ENCODE measurements at places on chromosomes 1 and 21.
A peak's percentile ranks its signal among the peaks of the same experiment; 100 is the strongest.

GRCh38 chr21:44557491-44558328 lies 885 bp downstream of the KRTAP10-3 start:
- no peak for DNase-seq

- no peak for DNase-seq
Observed at GRCh38 chr1:92822879-92823278, 9.0 kb upstream of the RPL5 start.

GRCh38 chr1:196075621-196076020 lies 532.6 kb downstream of the KCNT2 start:
- DNase-seq: no peak

DNA sequence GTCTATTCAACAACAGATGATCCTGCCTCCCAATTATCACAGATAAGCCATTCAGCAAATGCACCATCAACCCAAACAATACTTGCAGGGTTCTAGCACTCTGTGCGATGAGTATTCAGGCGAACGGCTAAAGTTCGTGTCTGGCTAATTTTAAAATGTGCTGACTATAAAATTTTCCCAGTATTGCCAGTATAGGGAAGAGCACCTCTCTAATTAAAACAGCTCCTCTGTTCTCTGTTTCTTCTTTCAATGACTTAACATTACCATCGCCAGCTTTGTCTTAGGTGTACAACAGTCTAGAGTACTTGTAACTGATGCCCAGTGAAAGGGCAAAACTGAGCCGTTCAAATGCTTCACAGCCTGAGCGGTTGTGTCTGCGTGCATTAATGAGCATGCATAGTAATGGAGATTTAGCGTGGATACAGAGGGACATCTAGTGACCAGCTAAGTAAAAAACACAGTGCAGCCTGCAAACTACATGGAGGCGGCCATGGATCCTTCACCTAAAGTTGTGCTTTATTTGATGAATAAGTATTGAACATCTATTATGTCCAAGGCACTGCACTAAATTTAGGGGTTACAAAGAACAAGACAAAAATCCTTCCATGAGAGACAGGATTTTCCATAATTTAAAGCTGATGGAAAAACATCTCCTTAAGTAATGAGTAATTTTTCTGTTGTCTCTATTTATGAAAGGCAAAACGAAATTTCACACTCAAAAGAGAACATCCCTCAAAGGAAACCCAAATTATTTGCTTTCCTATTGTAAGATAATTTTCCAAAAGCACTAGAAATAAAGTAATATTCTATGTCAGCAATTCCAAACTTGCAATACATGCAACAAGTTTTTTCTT lies 120.0 kb downstream of the SETD4 start:
- peak; percentile 3 for DNase-seq

- peak; percentile 51 for DNase-seq
Observed at GRCh38 chr1:23524716-23525401, 6.2 kb downstream of the E2F2 start.

DNA sequence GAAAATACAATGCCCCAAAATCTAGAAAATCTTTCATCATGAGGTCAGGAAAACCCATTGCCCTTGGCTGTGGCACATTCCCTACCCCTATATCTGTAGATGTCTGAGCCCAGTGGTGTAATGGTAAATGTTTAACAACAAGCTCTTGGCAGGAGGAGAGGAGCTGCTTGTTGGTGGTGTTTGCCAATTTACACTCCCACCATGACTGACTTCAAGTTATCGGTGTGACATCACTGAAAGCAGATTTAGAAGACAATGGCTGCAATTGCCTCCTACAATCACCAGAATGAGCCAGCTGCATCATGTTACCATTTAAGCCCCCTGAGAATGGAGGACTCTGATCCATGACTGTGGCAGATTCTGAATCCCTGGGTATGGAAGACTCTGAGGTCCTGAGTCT lies 70.9 kb downstream of the SDC3 start:
- no peak for DNase-seq

DNA sequence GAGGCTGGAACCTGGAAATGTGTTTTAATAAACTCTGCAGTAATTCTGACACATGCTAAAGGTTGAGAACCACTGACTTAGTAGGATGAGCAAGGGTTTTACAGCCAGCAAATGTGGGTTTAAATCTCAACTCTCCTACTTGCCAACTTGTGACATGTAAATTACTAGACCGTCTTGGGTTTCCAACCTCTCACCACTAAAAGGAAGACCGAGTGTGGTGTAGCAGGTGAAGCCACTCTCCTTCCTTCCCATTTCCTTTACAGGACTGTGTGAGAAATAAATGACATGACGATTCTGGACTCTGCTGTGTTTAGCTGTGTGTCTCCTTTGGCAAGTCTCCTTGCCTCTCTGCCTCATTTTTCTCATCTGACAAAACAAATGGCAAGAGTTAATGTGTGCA lies 49.5 kb upstream of the DNAJC6 start:
- no peak for DNase-seq

DNA sequence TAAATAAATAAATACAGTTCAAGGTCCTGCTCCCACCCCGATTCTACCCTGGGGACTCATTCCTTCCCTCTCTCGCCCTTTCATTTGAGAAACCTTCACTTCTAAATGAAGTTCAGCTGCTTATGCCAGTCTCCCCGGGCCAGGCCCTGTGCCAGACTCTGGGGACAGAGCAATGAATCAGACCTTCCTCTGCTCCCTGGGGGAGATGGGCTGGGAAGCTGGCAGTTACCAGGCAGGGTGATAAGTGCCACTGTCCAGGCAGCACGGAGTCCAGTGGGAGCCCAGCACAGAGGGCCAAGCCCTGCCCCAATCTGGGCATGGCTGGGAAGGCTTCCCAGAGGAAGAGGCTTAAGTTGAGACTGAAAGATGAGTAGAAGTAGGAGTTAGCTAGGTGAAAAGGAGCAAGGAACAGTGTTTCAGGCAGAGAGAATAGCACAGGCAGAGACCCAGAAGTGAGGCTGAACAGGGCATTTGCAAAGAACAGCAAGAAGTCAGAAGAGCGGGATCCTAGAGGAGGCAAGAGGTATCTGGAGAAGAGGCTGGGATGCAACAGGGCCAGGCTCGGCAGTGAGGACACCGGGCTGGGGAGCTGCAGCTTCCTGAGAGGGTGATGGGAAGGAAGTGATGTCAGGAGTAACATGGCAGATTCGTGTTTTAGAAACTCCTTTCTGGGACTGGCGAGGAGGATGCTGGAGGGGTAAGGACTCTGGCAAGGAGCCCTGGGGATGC lies 13.5 kb downstream of the KCNQ4 start:
- no peak for DNase-seq

GRCh38 chr1:32339363-32339978 lies 3.4 kb upstream of the MARCKSL1 start:
- peak; percentile 32 for DNase-seq

DNA sequence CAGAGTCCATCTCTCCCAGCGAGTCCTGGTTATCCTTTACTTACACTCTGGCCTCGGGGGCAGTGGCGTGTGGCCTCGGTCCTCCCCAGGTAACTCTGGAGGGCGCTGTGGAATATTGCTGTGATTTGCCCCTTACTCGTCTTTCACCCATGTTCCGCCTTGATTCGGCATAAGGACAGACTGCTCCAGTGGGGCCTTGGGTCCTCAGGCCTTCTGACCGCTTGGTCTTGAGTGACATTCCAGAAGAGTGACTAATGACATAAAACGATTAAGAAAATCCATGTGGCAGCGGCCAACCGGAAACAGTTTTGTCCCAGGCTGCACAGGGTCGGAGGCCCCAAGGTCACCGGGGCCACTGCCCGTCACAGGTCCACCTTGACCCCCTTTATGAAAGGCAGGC lies 11.0 kb downstream of the ICMT start:
- DNase-seq: no peak

GRCh38 chr1:235415008-235415904 lies 48.0 kb downstream of the TBCE start:
- peak; percentile 71 for DNase-seq

GRCh38 chr1:17184161-17184665 lies 20.7 kb upstream of the PADI1 start:
- DNase-seq: no peak

DNA sequence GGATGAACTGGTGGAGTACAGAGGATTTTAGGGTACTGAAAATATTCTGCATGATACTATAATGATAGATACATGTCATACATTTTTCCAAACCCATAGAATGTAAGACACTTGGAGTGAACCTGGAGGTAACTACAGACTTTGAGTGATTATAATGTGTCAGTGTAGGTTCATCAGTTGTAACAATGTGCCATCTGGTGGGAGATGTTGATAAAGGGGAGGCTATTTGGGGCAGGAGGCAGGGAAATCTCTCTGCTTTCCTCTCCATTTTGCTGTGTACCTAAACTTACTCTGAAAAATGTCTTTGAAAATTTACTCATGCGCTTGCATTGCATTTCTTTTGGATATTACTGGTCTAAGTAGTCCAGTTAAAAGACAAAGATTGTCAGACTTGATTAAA lies 35.2 kb downstream of the PTBP2 start:
- DNase-seq: no peak

- peak; percentile 2 for DNase-seq
Observed at GRCh38 chr21:20882462-20883407, 115.5 kb upstream of the NCAM2 start.

DNA sequence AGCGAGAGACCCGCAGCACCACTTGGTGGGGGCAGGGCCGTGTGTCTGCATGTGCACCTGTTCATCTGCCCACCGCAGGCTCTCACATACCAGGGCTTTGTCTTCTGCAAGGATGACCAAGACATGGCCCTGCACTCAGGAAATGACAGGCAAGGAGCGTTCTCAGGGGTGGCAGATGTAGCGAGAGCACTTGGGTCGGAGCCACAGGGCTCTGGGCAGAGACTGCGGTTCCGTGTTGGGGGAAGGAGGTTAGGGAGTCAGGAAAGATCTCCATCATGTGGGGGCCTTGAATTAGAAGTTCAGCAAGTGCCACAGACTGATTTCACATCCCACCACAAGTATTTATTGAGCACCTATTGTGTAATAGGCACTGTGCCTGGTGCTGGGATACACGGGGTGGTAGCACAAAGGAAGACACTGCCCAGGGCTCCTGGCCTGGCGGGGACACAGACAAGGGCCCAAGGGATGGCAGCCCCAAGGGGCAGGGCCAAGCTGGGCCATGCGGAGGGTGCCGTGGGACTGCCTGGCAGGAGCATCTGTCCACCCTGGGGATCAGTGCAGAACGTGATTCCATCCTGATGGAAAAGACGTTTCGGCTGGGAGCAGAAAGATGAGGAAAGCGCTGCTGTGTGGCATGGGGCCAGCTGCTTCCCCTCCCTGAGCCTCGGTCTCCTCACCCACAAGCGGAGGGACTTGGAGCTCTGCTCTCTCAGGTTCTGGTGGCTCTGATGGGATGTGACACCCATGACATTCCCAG lies 11.4 kb upstream of the SPSB1 start:
- no peak for DNase-seq

- DNase-seq: no peak
Observed at GRCh38 chr1:2946291-2946690, 75.0 kb upstream of the ACTRT2 start.

GRCh38 chr1:168918860-168919741 lies 187.4 kb upstream of the ATP1B1 start:
- DNase-seq: no peak

DNA sequence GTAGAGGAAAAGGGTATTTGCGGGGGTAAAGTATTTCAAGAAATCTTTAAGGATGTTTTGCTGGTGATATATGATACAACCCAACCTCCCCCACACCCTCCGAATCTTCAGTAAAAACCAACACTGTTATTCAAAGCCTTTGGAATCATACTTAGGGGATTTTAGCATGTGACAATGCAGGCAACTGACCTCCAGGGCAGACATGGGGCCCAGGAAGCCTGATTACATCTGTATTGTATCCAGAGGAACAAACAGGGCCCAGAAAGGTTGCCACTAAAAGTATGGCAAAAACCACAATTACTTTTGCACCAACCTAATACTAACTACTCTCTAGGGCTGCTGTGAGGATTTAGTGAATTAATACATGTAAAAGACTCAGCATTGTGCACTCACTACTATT lies 43.9 kb upstream of the CNN3 start:
- no peak for DNase-seq

DNA sequence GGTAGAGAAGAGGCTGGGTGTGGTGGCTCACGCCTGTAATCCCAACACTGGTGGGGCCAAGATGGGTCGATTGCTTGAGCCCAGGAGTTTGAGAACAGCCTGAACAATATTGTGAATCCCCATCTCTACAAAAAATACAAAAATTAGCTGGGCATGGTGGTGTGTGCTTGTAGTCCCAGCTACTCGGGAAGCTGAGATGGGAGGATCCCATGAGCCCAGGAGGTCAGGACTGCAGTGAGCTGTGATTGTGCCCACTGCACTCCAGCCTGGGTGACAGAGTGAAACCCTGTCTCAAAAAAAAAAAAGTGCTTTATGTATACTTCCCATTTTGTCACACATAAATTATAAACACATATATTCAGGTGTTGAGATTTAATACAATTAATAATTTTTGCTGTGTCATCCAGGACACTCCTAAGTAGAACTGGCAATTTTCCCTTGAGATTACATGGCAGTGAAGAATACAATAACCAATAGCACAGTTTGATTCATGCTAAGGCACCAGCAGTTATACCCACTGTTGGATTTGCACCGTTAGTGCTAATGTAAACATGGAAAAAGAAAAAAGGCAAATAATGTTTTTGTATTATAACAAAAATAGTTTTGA lies 15.5 kb downstream of the GABPB2 start:
- DNase-seq: no peak

DNA sequence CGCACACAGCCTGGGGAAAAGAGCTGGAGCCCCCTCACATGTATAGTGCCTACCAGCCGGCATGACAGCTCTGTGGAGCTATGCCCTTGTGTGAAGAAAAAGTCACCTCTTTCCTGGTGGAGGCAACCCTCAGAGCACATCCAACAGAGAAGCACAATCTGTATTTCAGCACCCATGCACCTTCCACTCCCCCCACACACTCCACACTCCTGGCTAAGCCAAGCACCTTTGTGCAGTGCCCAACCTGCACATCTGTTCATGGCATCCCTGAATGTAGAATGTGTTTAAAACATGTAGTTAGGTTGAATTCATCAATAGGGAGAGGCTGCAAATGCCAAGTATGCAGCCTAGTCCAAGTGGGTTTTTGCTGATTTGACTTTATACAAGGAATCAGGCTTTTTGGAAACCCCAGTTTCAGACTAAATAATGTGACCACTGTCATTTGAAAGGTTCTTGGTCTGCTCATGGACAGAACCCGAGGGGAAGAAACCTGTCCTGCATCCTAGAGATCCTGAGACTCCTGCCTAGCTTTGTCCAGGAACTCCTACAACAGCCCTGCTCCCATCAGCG lies 197.1 kb downstream of the TOMM20 start:
- no peak for DNase-seq

GRCh38 chr1:180188091-180188506 lies 33.4 kb downstream of the QSOX1 start:
- no peak for DNase-seq

- no peak for DNase-seq
Observed at GRCh38 chr21:29697555-29698193, 242.1 kb downstream of the GRIK1 start.

GRCh38 chr1:224127925-224128819 lies 14.3 kb downstream of the FBXO28 start:
- DNase-seq: no peak

DNA sequence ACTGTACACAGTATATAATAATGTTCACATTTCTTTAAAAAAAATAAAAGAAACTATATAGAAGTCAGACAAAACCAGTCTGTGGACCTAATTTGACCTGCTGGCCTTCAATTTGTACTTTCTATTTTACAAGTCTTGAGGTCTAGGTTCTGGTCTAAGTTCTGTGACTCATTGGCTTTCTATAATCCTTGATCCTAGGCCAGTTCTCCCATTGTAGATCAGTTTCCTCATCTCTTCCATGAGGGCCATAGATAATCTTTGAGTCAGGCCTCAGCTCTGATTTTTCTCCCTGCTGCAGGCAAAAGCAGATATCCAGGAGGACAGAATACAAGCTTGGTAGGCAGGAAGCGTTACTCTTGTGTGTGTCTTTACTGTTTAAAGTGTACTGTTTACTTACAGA lies 603.7 kb upstream of the CAMK1G start:
- no peak for DNase-seq

Measured in CD4-positive, alpha-beta T cell treated with Interleukin-2 at 100 ng/mL for 4 hours (primary cell).